Retinal pigment epithelial cell (primary cell): ENCODE measurements at places on chromosomes 1 and 21.
A peak's percentile ranks its signal among the peaks of the same experiment; 100 is the strongest.

- no peak for DNase-seq
Measured at GRCh38 chr1:198171667-198172540, 15.1 kb downstream of the NEK7 start.

DNA sequence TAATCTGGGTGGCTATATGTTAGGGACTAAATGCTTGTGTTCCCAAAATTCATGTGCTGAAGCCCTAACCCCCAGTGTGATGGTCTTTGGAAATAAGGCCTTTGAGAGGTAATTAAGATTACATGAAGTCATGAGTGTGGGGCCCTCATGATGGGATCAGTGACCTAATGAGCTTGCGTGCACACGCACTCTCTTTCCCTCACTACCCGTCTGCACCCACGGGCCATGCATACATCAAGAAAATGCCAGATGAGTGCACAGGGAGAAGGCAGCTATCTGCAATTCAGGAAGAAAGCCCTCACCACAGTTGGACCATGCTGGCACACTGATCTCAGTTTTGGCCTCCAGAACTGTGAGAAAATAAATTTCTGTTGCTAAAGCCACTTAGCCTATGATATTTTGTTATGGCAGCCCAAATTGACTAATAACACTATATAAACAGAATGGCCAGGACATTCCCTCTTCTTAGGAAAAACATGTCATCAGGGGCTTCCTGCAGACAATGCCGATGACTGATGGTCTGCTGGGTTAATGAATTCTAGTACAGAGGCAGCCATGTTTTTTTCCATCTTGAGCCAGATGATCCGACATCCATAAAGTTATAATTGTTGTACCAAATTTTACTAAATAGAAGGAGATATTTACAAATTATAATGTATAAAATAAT lies 18.1 kb upstream of the MYOG start:
- no peak for DNase-seq

GRCh38 chr1:208089761-208090370 lies 154.3 kb downstream of the PLXNA2 start:
- no peak for DNase-seq

DNA sequence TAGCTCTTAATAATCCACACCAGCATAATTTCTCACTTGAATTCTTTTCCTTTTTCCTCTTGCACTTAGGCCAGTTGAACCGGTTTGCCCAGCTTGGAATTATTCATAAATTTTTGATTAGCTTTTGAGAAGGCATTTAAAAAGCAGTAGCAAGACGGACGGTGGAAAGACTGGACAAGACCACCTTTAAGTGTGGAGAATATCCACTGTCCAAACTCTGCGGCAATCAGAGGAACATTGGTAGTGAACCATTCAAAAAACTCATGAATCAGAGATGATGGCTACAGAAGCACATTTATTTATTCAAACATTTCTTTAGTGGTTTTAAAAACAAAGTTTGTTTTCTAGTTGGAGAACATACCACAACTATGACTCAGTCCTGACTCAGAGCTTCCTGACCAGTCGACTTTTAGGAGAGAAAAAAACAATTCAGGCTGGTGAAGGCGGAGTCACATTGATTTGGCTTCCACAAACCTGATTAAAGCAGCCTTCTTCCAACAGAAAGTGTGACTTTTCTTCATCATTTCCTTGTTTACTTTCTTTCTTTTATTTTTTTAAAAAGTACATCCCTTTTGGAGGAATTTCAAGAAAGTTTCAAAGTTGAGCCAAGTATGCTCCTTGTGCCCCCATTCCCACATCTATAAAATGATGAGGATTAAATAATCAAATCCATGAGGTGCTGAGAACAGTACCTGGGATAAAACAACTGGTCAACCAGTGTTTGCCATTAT lies 128.8 kb downstream of the ADSS2 start:
- DNase-seq, result peak; percentile 96

DNA sequence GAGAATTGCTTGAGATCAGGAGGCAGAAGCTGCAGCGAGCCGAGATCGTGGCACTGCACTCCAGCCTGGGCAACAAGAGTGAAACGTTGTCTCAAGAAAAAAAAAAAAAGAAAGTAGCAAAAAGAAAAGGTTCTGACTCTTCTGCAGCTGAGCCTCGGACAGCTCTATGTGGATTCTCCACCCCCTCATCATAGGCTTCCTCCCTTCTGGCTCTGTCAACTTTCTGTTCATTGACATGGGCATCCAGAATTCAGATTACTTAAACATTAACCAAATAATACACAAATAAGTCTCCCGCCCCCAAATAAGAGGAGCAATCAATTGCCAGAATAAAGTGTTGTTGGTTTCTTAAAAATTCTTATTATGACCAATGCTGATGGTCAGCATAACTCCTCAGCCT lies 10.0 kb downstream of the SUSD4 start:
- no peak for DNase-seq

- DNase-seq, result no peak
Measured at GRCh38 chr1:156150333-156151011, 2.9 kb upstream of the SEMA4A start.

GRCh38 chr1:109272831-109273547 lies 10.0 kb downstream of the PSRC1 start:
- DNase-seq, result no peak

GRCh38 chr1:94246692-94247137 lies 9.3 kb upstream of the ARHGAP29 start:
- no peak for DNase-seq

GRCh38 chr1:90176530-90176929 lies 181.6 kb downstream of the ZNF326 start:
- peak; percentile 70 for DNase-seq

DNA sequence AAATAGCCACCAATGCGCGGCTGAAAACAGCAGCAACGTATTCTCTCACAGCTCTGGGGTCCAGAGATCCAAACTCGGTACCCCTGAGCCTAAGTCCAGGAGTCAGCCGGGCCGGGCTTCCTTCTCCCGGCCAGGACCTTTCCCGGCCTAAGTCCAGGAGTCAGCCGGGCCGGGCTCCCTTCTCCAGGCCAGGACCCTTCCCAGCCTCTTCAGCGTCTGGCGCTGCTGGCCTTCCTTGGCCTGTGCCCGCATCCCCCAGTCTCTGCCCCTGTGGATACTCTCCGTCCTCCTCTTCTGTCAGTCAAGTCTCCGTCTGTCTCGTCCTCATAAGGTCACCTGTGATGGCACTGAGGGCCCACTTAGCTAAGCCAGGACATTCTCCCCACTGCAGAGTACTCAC lies 32.2 kb downstream of the KCNAB2 start:
- no peak for DNase-seq

DNA sequence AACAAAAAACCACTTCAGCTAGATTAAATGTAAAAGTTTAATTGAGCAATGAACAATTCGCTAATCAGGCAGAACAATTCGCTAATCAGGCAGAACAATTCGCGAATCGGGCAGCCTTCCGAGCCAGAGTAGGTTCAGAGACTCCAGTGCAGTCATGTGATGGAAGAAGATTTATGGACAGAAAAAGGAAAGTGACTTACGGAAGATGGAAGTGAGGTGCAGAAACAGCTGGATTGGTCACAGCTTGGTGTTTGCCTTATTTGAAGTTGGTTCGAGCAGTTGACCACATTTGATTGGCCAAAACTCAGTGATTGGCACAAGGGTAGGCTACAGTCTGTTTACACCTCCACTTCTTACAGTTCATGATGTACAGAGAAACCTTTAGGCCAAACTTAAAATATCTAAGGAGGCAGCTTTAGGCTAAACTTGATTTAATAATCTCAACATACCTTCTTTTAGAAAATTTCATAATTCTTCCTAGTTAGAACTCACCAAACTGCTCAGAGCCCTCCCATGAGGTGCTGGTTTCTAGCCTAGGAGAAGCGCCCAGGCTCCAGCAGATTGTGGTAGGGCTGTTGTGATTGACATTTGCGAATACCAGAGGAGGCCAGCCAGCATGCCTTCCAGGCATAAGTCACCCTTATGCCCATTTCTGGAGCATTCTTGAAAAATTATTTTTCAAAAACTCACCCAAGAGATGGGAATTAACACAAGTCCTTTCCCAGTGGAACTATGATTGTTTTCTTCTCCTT lies 22.8 kb upstream of the KCNC4 start:
- DNase-seq, result no peak
